ENCODE measurements at places on chromosomes 3 and 15. TPM values are rescaled to one million over a fixed set of nuclear protein-coding genes. Genes with fewer than 3 reads are reported as not detected.

SKIL gene
- 34.2 TPM for total RNA-seq

LRRC3B gene
- total RNA-seq = not detected

ASB14 gene
- total RNA-seq = not detected

SCG5 gene
- 2.0 TPM for total RNA-seq

RGMA gene
- 0.17 TPM for total RNA-seq

IMP3 gene
- 112 TPM for total RNA-seq

SNX22 gene
- 0.74 TPM for total RNA-seq
